Adrenal gland (tissue), 19 donors: ENCODE measurements at places on chromosomes 6 and 20.
A peak's percentile ranks its signal among the peaks of the same experiment; 100 is the strongest.

- no peaks in the 10 kb centered on the region for H3K36me3 ChIP-seq
- no peak within 1 kb of the TSS for H3K4me3 ChIP-seq
- peaks cover 48% of the 10 kb centered on the region for H3K27me3 ChIP-seq
- no peaks in the 10 kb centered on the region for H3K4me1 ChIP-seq
- no peak for DNase-seq
Observed at GRCh38 chr6:150142670-150143515, at the start of gene PPP1R14C. TSS of gene PPP1R14C (plus strand) at chr6:150143044. CDS start at chr6:150143193, 149 bp downstream.

DNA sequence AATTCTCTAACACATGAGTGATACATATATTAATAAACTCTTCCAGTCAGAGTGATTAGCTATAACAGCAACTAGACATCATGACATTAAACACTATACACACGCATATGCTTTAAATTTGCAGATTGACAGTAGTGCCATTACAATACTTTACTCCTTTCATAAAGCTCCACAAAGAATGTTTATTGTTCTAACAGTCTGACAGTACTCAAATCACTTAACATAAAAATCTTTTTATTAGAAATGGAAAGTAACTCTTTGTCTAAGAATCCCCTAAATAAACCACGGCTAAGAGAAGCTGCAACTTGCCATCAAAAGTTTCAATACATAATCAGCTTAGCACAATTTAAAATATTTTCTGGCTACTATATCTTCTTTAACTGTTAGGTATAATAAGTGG, 24.0 kb downstream of the SNX3 start:
- peaks cover 5% of the 10 kb centered on the region for H3K4me1 ChIP-seq
- no peaks in the 10 kb centered on the region for H3K27me3 ChIP-seq
- no peak overlapping the region for H3K4me3 ChIP-seq
- no peak overlapping the region for H3K27ac ChIP-seq

- H3K36me3 ChIP-seq = no peaks in the 10 kb centered on the region
- DNase-seq = no peak
- H3K27ac ChIP-seq = no peak overlapping the region
Observed at GRCh38 chr6:87935196-87935595, 112.4 kb upstream of the SPACA1 start.

GRCh38 chr6:5302995-5303622, 41.8 kb downstream of the FARS2 start:
- no peaks in the 10 kb centered on the region for H3K36me3 ChIP-seq
- H3K27me3 ChIP-seq = no peaks in the 10 kb centered on the region
- H3K4me3 ChIP-seq = no peak overlapping the region
- DNase-seq = peak; percentile 54
- H3K4me1 ChIP-seq = no peaks in the 10 kb centered on the region

DNA sequence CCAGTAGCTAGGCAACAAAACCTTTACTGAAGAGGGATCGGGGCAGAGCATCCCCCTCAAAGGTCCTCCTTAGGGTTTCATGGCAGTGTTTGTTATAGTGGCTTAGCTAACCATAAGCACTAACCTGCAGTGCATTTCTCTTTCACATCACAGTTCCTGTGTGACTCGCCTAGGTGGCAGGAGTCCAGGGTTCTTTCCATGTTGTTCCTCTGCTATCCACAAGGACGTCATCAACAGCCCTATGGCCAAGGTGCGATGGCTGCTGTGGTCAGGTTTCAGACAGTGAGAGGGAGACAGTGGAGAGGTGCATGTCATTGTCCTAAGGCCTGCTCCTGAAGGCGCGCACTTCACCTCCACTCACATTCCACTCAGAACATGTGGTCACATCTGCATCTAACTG, 38.8 kb upstream of the FOXA2 start:
- no peaks in the 10 kb centered on the region for H3K27me3 ChIP-seq
- no peaks in the 10 kb centered on the region for H3K4me1 ChIP-seq
- no peak for DNase-seq
- H3K27ac ChIP-seq = no peak overlapping the region
- no peak overlapping the region for H3K4me3 ChIP-seq

GRCh38 chr6:151376440-151376839, 14.9 kb downstream of the ZBTB2 start:
- no peak overlapping the region for H3K4me3 ChIP-seq
- peaks cover 33% of the 10 kb centered on the region for H3K4me1 ChIP-seq
- no peaks in the 10 kb centered on the region for H3K36me3 ChIP-seq
- H3K27me3 ChIP-seq = no peaks in the 10 kb centered on the region
- no peak overlapping the region for H3K27ac ChIP-seq
- DNase-seq = no peak

- H3K36me3 ChIP-seq = no peaks in the 10 kb centered on the region
- H3K4me1 ChIP-seq = no peaks in the 10 kb centered on the region
- H3K4me3 ChIP-seq = no peak overlapping the region
- DNase-seq = no peak
- H3K27me3 ChIP-seq = no peaks in the 10 kb centered on the region
Observed at GRCh38 chr20:37160683-37161082, 18.4 kb upstream of the RPN2 start.

DNA sequence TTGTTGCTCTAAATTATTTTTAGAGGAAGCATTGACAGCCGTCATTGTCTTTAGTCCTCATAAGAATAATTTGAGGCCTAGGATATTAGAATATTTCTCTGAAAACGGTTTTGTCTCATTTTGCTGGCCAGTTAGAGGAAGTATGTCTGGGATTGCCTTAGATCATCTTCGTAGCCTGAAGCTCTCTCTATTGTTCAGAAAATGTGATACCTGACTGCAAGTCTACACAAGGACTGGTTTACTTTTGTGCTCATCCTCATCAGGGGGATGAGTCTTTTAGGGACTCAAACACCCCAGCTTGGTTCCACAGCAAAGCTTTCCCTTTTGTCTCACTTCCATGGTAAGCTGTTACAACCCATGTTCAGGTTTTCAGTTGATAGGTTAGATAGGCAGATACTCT, 141.8 kb downstream of the FARS2 start:
- no peak overlapping the region for H3K27ac ChIP-seq
- DNase-seq = no peak
- H3K27me3 ChIP-seq = no peaks in the 10 kb centered on the region
- no peaks in the 10 kb centered on the region for H3K4me1 ChIP-seq

- no peak overlapping the region for H3K4me3 ChIP-seq
- peaks cover 34% of the 10 kb centered on the region for H3K27me3 ChIP-seq
- DNase-seq = no peak
- H3K36me3 ChIP-seq = no peaks in the 10 kb centered on the region
- no peak overlapping the region for H3K27ac ChIP-seq
Observed at GRCh38 chr6:27205375-27206278, 41.9 kb upstream of the PRSS16 start.

GRCh38 chr6:92700411-92700810, 718.9 kb downstream of the EPHA7 start:
- H3K4me1 ChIP-seq = no peaks in the 10 kb centered on the region
- no peak overlapping the region for H3K4me3 ChIP-seq
- no peak for DNase-seq
- no peaks in the 10 kb centered on the region for H3K36me3 ChIP-seq

DNA sequence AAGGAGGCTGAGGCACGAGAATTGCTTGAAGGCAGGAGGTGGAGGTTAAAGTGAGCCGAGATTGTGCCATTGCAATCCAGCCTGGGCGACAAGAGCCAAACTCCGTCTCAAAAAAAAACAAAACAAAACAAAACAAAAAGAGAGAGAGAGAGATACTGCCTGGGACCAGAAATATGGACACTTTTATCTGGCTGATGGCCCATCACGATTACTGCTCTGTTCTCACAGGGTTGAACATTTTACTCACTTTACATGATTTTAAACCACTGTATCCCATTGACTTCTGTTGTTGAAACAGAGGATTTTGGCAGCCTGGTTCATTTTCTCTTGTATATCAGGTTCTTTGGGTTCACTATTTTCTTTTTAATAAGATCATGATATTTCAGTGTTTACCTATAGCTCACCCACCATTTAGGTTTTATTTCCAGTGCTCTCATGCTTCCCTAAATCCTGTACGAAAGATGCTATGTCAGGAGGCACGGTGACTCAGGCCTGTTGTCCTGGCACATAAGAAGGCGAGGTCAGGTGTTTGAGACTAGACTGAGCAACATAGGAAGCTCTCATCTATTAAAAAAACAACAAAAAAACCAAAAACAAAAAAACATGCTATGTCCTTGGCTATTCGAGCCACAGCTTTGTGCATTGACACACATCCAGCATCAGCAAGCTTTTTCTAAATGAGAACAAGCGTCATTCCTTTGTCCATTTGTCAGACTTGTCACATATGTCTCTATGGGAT, 34.5 kb upstream of the RREB1 start:
- no peak overlapping the region for H3K4me3 ChIP-seq
- H3K4me1 ChIP-seq = no peaks in the 10 kb centered on the region
- peak; percentile 48 for DNase-seq
- H3K27me3 ChIP-seq = no peaks in the 10 kb centered on the region

- no peak overlapping the region for H3K4me3 ChIP-seq
- H3K4me1 ChIP-seq = no peaks in the 10 kb centered on the region
- no peak overlapping the region for H3K27ac ChIP-seq
- H3K27me3 ChIP-seq = no peaks in the 10 kb centered on the region
- H3K36me3 ChIP-seq = no peaks in the 10 kb centered on the region
Observed at GRCh38 chr6:113190170-113190569, 667.0 kb upstream of the MARCKS start.

GRCh38 chr6:4948781-4949450, 54.9 kb downstream of the RPP40 start:
- DNase-seq = no peak
- no peak overlapping the region for H3K27ac ChIP-seq
- no peak overlapping the region for H3K4me3 ChIP-seq
- no peaks in the 10 kb centered on the region for H3K36me3 ChIP-seq

GRCh38 chr20:51766994-51767866, 960 bp downstream of the ATP9A start:
- no peak overlapping the region for H3K4me3 ChIP-seq
- peak overlapping the region; percentile 68 for H3K27ac ChIP-seq

DNA sequence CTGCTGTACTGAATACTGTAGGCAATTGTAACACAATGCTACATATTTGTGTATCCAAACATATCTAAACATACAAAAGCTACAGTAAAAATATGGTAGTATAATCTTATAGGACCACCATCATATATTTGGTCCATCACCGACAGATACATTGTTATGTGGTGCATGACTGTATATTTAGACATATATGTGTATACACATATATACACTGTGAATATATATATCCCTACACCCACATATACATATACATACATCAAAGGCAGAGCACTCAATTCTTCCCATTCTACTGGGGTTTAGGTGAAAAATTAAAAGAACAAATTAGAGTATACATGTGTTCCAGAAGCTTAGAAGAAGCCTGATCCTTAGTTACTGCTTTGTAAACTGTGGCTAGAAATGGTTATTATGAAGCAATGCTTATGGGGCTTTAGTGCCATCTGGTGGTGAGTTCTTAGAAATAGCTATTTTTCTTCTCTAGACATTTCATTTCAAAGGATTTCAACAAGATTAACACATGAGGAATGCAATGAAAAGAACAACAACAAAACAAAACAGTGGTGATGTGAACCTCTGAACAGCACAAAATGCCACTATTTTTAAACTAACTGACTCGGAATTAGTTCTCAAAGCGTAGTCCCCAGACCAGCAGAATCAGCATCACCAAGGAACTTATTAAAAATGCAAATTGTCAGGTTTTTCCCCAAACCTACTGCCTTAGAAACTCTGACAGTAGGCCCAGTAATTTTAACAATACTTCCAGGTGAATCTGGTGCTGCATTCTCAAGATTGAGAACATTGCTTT, 38.0 kb downstream of the PKHD1 start:
- no peak overlapping the region for H3K27ac ChIP-seq
- DNase-seq = no peak
- H3K4me1 ChIP-seq = no peaks in the 10 kb centered on the region
- H3K27me3 ChIP-seq = no peaks in the 10 kb centered on the region

- H3K4me1 ChIP-seq = peaks cover 6% of the 10 kb centered on the region
- H3K4me3 ChIP-seq = no peak overlapping the region
- DNase-seq = no peak
- H3K36me3 ChIP-seq = no peaks in the 10 kb centered on the region
- H3K27me3 ChIP-seq = peaks cover 10% of the 10 kb centered on the region
Observed at GRCh38 chr20:44326391-44327159, 10.3 kb upstream of the R3HDML start.

DNA sequence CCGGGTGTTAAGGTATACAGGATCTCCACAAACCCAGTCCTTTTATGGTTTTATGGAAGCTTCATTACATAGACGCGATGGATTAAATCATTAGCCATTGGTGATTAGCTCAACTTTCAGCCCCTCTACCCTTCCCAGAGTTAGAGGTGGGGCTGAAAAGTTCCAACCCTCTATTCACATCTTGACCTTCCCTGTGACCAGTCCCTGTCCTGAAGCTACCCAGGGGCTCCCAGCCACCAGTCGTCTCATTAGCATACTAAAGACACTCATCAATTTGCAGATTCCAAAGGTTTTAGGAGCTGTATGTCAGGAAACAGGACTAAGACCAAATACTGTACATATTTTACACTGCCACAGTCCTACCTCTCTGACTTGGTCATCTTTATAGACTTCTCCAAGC, 21.0 kb downstream of the KHDC1L start:
- no peaks in the 10 kb centered on the region for H3K27me3 ChIP-seq
- no peak for DNase-seq
- H3K36me3 ChIP-seq = no peaks in the 10 kb centered on the region
- no peak overlapping the region for H3K27ac ChIP-seq
- H3K4me1 ChIP-seq = no peaks in the 10 kb centered on the region

DNA sequence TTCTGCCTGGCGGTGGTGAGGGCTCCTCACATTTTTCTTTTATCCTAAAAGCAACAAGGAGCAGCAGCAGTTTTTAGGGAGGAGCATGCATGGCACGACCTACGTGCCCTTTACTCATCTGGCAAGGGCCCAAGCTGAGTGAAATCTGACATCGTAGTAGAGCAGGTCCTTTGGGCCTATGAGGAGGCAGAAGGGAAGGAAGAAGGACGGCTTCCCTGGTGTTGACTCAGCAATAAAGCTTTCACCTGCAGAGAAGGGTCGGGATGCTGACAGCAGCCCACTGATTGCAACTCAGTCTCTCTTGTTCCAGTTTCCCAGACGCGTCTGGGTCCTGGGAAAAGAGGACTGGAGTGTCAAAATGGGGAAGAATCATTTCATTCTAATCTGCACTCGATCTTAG, 409.1 kb upstream of the AGPAT4 start:
- no peaks in the 10 kb centered on the region for H3K27me3 ChIP-seq
- H3K4me1 ChIP-seq = no peaks in the 10 kb centered on the region
- no peak overlapping the region for H3K27ac ChIP-seq
- DNase-seq = no peak

DNA sequence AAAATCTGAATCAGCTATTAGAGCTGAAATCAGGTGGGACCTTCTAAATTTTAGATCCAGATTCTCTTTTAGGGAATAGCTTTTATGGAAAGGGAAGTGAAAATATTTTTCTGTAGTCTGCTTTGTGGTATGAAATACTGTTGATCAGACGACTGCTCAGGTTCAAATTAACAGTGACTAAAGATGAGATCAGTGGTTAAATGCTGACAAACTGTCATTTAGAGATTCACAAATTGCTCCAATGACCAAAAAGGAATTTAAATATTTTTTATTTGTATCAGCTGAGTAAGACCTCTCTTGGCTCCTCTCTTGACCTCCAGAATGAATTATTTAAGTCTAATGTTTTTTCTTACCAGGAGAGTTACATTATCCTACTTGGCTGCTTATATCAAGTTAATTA, 77.3 kb downstream of the KCNQ5 start:
- no peaks in the 10 kb centered on the region for H3K4me1 ChIP-seq
- H3K36me3 ChIP-seq = no peaks in the 10 kb centered on the region
- no peak for DNase-seq

GRCh38 chr20:32482143-32482441, 103.0 kb downstream of the NOL4L start:
- no peaks in the 10 kb centered on the region for H3K36me3 ChIP-seq
- H3K4me3 ChIP-seq = peak overlapping the region; percentile 65
- H3K27ac ChIP-seq = peak overlapping the region; percentile 49
- no peaks in the 10 kb centered on the region for H3K27me3 ChIP-seq
